GM10248 (cell line): ENCODE measurements at places on chromosomes 6 and 20.

GRCh38 chr6:90471263-90471662, 115.6 kb downstream of the MAP3K7 start:
- DNase-seq = no peak

DNA sequence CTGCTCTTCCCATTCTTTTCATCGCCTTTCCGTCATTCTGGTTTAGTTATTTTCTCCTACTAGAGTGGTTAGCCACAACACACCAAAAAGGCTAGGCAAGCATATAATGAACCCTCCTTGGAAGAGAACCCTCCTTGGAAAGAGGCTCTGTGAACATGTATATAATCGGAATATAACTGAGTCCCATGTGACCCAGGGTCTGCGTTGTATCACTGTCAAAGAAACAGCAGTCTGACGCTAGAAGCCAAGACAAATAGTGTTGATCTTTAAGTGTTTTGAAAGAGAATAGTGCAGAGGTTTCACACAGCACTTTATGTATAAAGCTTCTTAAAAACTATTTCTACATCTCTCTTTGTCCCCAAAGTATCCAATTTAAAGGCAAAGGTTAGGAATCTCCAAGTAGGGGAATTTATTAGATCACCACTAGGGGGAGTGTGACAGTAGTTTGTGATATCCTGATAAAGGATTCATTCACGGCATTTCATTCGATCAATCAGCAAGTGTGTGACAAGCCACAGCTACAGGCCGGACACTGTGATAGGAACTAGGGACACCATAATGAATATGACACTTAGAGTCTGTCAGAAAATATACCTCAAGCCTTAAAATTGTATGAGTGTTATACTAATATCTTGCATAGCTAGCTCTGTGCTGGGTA, 395.3 kb downstream of the CD109 start:
- peak; percentile 15 for DNase-seq

GRCh38 chr6:114987281-114987680, 644.5 kb upstream of the HS3ST5 start:
- DNase-seq = no peak

DNA sequence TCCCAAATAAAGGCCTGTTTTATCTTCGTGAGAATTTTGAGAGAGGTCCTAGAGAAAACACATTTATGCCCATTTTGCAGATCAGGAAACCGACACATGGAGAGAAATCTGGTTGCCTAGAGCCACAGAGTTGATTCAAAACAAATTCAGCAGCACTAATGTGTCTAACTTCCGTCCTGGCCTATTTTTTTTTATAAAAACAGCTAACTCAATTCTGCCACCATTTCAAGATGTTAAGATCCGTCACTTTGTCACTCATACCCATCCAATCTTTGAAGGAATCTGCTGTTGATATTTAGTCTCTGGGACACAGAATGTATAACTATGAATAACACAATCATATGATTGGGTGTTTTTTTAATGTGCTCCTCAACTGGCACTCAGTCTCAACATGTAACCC, 611.1 kb upstream of the ARID1B start:
- no peak for DNase-seq

- no peak for DNase-seq
These were observed 48.1 kb upstream of the UST start for GRCh38 chr6:148698671-148699180.

DNA sequence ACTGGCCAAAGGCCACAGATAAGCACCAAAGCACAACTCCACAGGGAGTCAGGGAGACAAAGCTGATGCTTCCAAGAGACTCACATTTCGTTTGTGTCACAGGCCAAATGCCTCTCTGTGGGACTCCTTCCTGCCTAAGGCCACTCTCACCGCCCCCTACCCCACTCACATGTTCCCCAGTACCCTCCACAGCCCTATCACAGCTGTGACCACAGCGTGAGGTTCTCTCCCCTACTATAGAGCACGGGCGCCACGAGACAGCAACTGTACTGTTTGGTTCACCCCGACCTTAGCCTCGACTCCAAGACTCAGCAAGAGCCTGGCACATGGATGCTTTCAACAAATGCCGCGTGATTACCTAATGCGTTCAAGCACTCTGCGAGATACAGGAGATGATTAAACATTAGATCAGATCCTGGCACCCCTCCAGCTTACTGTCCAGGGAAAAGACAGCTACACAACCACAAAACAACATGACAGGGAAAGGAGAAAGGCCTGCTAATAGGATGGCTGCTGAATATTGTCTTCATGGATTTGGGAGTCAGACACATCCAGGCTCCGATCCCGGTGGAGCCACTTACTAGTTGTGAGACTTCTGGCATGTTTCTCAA, 105.5 kb downstream of the AGPAT4 start:
- DNase-seq = no peak

DNA sequence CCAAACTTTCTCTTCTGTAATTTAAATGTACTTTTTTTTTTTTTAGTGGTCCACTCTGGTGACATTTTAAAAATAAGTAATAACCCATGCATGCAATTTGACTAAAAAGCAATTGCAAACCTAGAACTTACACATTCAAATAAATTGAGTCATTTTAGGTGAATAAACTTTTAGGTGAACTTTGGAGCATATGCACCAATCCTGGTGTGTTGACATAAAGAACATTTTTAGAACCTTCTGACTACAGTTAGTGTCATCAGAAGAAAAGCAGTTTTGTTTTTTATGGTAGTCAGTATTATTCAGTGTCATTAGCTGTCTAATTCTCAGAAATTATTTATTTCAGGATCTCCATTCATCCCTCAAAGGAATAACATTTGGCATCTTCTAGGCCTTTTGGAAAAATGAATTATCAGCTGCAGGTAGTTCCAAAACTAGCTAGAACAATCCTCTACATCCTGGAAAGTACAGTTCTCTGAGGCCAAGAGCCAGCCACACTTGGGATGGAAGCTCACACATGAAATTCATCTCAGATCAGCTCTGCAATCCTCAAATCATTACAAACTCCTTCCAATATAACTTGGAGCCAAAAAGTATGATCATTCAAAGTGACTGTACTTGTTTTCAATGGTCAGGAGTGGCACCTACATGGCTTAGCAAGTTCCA, 38.5 kb upstream of the SIM1 start:
- DNase-seq = no peak

DNA sequence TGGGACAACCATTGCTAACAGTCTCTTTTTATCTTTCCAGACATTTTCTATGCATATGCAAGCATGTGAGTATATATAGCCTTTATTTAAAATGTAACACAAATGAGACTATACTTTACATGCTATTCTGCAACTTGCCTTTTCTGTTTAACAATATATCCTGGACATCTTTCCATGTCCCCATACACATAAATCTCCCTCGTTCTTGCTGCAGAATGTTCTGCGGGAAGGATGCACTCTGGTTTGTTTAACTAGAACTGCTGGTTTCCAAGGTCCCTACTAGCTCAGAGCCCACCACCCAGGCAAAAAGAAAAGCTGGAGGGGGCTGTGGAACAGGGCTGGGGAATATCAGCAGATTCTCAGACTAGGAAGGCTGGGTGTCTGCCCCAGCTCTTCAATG, 35.2 kb upstream of the CCDC167 start:
- no peak for DNase-seq

DNA sequence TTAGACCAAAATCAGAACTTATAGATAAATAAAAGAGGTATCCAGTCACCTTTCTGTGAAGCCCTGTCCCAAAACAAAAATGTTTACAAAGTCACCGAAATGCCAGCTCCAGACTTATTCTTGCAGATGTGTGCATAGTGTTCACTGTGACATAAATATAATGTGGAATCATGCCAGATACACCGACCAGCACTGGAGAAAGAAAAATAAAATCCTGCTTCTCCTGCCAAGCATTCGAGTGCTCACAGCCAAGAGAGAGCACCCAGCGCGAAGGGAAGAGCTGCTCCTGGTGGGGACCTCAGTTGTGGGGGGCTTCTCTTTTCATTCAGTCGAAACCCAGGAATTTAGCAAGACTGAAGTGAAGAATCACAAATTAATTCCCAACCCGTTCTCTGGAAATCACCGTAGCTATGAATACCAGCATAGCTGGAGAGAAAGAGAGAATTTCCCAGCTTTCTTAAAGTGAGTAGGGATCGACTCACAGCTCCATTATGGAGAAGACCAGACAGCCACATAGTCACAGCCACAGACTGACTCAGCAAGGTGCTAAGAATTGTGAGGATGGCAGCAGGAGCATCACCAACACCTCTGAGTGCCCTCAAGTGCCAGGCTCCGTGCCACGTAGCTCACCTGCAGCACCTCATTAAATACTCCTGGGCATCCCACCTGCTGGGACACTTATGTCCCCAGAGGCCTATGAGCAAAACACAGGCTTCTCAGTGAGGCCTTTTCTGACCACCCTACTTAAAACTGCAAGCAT, 33.2 kb downstream of the BFSP1 start:
- no peak for DNase-seq

GRCh38 chr20:48831718-48832404, 4.1 kb upstream of the PREX1 start:
- DNase-seq = no peak

DNA sequence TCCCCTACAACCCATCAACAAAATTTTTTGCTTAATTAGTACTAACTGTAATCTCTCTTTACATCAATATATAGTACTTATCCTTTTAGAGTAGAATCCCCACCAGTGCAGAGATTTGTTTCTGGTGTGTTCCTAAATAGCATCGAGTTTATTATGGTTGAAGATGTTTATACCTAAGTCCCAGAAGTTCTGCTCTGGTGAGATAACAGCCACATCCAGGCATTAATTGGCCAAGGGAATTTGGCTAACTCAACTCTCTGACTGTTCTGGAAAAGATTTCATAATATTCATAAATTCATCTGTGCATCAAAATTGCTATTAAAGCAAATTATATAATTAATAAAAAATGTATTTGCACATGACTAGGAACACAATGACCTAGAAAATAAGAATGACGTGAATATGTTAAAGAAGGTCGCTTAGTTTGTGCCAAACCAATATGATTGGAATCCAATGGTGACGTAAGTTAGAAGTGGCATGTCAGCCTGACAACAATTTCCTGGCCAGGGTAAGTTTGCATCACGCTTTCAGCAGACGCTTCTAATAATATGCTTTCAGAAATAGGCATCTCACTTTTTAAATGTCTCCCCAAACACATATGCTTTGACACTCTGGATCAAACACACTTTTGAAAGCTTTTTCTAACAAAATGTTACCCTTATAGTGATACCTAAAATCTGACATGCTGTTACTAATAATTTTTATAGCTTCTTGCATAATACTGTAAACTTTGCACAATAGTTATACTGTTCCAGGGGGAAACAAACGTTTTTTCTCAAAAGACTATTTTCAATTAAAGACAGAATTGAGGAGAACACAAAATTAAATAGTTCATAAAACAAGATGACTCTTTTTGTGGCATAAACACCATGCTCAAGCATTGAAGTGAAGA, 236.7 kb downstream of the TENT5A start:
- DNase-seq = no peak

- DNase-seq = no peak
These were observed 3.9 kb downstream of the RAB44 start for GRCh38 chr6:36701401-36701991.

DNA sequence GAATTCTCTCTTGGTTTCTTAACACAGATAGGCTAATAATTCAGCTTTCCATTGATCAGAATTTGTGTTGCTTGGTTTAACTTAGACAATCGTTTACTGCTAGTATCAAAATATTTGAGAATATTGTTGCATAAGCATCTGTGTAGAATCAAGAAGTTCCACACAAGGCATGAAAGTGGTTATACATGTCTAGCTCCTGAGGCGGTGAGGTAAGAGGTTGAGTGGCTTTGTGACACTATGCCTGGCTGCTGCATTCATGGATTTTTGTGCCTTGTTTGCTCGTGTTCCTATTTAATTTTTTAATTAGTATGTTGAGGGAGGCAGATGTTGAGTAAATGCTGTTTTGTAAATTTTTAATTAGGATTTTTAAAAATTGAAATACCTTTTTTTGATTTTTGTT, 10.2 kb downstream of the PKIB start:
- no peak for DNase-seq

GRCh38 chr6:78597966-78598365, 269.4 kb upstream of the IRAK1BP1 start:
- no peak for DNase-seq

DNA sequence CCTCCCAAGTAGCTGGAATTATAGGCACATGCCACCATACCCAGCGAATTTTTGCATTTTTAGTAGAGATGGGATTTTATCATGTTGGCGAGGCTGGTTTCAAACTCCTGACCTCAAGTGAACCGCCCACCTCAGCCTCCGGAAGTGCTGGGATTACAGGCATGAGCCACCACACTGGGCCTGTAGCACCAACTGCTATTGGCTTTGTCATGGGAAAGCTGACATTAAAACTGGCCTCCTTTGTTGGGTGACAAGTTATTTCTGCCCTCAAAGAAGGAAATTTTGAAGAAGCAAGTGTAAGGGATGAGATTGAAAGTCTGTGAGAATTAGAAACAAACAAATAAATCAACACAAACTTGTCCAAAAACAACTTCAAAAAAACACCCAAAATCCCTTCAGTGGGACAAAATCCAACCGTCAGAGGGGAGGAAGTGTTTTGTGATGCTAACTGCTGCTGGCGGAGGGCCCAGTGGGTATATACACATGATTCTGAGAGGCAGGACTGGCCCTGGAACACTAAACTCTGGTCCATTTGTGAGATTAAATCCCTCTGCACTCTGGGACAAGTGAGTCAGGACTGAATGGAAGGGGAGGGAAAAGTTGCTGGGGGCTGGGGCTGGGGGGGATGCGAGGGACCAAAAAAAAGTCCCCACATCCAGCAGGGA, 87.5 kb upstream of the NAA20 start:
- DNase-seq = no peak

GRCh38 chr6:57201718-57202117, 20.4 kb downstream of the RAB23 start:
- no peak for DNase-seq

DNA sequence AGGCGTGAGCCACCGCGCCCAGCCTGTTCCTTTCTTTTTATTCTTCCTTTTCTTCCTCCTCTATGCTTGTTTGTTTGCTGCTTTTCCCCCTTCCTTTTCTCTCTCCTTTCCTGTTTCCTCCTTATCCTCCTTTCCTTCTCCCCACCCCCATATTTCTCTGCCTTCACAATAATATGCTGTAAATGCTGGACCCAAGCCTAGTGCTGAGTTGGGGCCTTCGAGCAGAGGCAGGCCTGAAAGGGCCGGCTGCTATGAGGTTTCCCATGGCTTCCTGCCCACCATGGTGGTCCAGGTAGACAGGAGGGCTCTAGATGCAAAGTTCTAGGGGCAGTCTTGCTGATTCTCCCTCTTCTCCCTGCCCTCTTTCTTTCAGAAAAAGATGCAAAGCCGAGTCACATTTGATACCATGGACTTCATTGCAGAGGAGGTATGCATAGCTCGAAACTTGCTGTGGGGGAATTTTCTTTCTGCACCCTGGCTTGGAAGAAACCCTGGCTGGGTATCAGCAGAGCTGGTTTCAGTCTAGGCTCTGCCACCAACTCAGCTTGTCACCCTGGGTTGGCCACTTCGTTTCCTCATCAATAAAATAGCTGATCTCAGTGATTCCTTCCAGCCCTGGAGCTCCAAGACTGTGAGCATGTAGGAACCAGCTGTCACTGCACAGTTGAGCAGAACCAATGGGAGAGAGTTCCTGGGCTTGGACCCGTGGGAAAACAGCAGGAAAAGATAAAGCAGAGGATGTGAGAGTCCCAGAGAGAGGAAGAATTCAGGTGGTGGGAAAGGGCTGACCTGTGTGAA, 7.4 kb downstream of the CNBD2 start:
- no peak for DNase-seq
